ENCODE measurements at places on chromosomes 4 and X.

DNA sequence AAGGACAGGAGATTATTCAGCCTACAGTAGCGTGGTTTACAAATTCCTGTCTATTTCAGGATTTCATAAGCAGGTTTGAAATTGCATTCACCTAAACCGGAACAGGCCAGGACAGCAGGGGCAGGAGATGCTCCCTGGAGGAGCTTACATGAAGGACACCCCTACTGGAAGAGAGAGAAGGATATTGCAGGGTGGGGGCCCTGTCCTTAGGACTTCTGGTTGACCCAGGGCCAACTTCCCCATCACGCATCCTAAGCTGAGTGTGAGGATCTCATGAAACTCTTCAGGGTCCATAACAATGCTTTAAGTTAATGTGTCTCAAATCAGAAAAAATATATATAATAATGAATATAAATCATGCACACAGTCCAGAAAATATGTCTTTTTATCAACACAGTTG, 6.4 kb upstream of the DHRSX start:
- DNase-seq, result no peak

DNA sequence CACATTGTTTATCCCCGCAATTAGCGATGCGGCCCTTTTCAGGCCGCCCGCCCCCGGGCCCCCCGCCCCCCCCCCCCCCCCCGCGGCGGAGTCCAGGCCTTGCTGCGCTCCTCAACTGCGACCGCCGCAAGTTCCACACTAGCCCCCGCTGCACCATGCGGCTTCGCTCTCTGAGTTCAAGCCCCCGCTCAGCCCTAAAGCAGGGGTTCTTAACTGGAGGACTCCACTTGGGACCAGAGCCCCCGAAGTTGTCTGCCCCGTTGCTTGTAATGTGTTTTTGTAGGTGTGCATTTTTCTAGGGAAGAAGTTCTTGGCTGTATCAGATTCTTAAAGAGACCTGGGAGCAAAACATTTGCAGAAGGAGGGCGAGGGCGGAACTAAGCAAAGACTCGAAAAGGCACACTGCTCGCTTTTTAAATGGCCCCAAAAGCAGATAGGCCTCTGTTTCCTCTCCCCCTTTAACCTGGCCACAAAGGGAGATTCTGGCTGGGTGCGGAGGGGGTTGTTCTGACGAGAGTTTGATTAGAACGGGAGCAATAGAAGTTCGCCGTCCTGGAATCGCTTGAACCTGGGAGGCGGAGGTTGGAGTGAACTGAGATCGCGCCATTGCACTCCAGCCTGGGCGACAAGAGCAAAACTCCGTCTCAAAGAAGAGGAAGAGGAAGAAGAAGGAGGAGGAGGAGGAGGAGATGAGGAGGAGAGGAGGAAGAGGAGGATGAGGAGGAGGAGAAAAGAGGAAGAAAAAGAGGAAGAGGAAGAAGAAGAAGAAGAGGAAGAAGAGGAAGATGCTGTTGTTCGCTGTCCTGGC, 2.3 kb upstream of the MSX1 start:
- no peak for DNase-seq

GRCh38 chr4:152659806-152660205, 20.0 kb downstream of the TMEM154 start:
- DNase-seq, result no peak

GRCh38 chr4:145541346-145541745, 59.7 kb downstream of the SMAD1 start:
- DNase-seq, result no peak

Data from effector memory CD4-positive, alpha-beta T cell (primary cell).